ENCODE measurements at places on chromosomes 16 and 17.

GRCh38 chr17:12883472-12883871, 94.2 kb downstream of the ARHGAP44 start:
- no peak for DNase-seq

- DNase-seq = no peak
Observed at GRCh38 chr17:60525328-60525684, 736 bp downstream of the APPBP2 start.

DNA sequence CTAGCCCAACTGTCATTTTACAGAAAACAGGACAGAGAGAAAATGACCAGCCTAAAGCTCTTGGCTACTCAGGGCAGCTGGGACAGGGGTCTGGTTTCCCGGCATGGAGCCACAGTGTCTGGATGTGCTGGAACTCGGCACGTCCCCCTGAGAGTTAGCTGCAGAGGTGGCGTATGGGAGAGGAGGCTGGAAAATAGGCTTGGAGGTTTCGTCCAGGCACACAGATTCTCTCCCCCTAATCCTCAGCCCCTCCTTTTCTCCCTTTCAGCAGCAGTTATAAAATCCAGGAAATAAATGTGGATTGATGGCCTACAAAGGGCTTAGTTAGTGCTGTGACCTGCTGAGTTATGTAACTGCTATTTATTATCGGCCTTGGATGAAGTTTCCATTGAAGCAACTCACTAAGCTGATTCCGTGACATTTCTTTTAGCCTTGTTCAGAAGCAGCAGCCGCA, 89.5 kb upstream of the TOB1 start:
- DNase-seq = no peak

DNA sequence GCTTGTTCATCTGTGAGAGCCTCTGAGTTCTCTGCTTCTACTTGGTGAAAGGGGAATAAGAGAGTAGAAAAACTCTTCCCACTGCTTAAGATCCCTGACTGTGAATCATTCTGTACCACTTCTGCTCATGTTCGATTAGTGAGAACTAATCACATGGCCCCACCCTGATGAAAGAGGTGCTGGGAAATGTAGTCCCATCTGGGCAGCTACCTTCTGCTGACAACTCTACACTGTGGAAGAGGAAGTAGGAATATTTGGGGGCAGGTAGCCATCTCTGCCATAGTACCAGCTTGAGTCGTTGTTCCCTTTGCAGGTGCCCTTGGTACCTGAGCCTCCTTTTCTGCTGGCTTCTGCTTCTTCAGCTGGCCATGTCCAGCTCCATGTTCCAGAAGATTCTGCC, 29.9 kb downstream of the NKD1 start:
- DNase-seq = no peak

DNA sequence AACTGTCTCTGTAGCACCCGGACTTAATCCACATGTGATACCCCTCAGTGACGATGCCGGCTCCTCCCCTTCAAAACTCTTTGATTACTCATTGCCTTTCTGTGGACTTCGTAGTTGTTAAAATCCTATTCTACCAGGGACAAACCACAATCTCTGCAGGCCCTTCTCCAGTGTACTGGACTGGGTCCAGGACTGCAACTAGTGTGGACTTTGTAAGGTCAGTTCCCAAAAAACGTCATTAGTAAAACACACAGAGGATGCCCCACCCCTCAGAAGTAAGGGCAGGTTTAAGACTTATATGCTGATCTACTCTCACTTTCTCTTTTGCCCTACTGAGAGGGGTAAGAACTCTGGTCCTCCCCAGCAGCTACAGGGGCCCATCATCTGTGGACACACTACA, 10.5 kb upstream of the NUDT7 start:
- no peak for DNase-seq

- no peak for DNase-seq
Observed at GRCh38 chr17:37827905-37828650, 83.2 kb upstream of the HNF1B start.

DNA sequence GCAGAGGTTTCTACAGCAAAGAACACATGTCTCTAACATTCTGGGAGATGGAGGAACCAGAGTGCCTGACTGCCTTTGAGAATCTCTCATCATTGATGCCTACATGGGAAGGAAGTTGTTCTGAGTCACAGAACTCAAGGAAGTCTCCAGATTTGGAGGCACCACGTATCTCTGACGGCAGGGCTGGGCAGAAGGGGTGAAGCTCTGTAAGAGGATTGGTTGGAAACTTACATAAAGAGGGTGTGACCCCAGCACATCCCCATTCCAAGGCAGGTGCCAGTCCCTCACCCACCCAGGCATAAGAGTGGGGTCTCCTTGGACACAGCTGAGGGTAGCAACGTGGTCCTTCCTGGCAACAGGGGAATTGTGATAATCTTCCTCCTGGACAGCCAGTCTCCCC, 17.4 kb downstream of the TNFRSF13B start:
- DNase-seq = no peak

DNA sequence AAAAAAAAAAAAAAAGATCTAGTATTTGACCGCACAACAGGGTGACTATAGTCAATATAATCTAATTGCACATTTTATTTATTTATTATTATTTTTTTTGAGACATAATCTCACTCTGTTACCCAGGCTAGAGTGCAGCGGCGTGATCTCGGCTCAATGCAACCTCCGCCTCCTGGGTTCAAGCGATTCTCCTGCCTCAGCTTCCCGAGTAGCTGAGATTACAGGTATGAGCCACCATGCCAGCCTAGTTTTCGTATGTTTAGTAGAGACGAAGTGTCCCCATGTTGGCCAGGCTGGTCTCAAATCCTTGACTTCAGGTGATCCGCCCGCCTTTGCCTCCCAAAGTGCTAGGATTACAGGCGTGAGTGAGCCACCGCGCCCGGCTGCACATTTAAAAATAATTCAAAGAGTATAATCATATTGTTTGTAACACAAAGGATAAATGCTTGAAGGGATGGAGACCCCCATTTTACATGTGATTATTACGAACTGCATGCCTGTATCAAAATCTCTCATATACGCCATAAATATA, 794 bp downstream of the ANKS3 start:
- DNase-seq = no peak

DNA sequence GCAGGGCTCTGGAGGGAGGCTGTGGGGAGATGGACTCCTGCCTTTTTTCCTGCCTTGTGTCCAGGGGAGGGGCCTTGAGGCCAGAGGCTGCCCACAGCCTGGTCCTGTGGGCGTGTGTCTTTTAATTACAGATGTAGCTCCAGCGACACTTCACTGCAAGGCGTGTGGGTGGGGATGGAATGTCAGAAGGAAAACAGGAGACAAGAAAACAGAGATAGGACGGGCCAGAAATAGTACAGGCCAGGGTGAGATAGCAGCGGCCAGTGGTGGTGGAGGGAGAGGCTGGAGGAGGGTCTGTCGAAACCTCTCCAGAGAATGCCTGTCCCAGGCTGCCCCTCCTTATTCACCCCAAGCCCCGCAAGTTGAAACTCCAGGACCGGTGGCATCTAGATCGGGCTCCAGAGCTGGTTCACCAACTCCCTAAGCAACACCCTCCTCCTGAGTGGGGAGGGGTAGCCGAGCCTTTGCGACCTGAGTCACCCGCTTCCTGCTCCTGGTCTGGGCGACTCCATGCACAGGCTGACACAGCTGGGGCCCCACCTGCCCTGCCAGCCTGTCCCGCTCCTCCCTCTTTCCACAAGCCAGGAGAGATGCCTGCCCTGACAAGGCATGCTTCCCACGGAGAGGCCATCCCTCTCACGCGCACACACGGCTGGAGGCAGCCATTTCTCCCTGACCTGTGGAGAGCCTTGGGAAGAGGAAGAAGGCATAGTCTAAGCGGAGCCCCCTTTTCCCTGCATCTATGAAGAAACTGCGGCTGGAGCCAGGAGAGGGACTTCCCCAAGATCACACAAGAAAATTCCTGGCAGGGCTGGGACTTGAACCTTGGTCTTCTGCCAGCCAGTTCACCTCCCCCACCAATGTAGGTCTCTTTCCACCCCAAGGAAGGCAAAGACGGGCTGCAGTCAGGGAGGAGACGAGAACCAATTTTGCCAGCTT, 6.6 kb upstream of the JUP start:
- no peak for DNase-seq

DNA sequence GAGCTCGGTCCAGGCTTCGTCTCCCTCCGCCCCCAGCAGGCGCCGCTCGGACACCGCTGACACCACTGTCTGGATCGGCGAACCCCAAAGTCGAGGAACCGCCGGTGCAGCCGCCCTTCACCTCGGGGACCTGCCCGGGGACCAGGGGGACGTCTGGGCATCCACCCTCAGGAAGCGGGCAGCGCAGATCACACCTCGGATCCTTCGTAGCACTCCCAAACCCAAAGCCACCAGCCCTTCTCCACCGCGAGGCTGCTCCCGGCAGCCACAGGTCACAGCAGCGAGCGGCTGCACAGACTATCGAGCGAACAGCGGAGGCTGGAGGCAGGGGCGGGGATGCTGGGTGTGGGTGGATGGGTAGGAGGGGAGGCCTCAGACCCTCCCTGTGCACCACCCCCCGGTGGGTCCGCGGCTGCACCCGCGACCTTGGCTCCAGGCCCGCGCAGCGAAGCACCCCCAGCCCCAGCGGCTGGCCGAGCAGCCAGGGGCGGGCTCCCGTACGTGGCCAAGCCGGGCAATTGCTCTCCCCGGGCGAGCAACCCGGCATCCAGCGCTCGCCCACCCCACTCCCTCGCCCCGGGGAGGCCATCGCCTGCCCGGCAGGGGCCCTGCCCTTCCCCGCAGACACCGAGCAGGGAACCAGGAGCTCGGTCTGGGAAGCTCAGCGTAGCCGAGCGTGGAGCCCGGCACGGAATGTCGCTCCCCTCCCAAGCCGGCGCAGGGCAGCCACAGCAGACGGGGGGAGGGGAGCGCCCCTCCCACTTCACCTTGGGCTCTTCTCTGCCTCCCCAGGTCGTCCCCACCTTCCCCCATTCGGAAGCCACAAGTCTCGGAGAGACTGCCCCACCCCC, 1.0 kb downstream of the SDK2 start:
- DNase-seq = no peak

DNA sequence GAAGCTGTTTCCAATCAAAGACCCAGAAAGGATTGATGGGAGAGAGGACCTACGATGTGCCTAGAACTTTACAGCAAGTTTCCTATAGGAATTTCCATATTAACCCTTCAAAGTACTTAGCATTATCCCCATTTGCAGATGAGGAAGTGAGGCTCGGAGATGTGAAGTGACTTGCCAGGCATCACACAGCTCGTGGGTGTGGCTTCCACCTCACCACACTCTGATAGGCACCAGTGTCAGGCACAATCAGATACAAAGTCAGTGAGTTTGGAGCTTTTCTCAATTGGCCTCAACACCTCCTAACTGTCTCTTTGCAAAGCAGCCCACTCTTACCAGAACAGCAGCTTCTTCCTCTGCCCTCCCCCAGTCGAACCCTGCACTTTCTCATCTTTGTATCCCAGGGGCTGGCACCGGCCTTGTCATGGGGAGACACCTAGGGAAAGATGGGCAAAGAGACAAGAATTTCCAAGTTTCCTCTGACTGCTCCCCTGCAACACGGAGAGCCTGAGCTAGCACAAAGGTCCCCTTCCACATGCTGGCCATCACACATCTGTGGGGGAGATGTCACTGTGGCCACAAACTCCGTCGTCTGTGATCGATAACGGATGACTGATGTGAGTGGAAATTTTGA, 37.4 kb upstream of the CCL1 start:
- DNase-seq = no peak

Measured in HAP-1 (cell line).